ENCODE measurements at places on chromosomes 7 and 10.

DNA sequence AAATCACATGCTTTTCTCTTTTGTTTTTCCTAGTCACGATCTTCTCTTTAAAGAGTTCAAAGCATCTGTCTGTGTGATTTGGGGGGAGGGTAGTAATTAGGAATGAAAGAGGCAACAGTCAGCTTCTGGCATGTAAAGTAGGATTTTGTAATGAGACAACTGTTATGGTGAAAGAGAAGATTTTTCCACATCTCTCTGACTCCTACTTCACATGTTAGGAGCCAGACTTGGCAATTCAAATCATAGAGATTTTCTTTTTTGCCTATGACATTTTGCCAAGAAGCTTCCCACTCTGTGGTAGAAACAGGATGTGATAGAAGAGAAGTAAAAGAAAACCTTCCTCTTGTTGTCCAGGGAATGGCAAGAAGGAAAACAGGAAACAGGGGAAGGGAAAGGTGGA is 38.3 kb upstream of the KLHL7 start:
- DNase-seq = no peak

DNA sequence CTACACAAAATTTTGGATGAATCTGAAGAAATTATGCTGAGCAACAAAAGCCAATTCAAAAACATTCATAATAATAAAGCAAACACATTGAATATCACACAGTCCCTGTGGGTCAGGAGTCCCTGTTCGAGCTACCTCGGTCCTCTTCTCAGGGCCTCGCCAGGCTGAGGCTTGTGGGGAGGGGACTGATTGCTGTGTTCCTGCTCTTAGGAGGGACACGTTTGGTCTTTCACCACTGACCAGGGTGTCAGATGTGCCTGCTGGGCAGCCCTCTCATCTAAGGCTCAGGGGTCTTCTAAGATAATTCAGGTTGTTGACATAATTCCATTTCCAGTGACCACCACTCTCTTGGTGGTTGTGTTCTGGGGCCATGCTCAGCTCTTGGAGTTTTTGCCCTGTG is 233.8 kb upstream of the PPP2R2D start:
- DNase-seq = no peak

- peak; percentile 69 for DNase-seq
Observed at GRCh38 chr7:97104719-97105238, 12.7 kb upstream of the SDHAF3 start.

- no peak for DNase-seq
Observed at GRCh38 chr10:64261092-64261491, 739.9 kb downstream of the REEP3 start.

DNA sequence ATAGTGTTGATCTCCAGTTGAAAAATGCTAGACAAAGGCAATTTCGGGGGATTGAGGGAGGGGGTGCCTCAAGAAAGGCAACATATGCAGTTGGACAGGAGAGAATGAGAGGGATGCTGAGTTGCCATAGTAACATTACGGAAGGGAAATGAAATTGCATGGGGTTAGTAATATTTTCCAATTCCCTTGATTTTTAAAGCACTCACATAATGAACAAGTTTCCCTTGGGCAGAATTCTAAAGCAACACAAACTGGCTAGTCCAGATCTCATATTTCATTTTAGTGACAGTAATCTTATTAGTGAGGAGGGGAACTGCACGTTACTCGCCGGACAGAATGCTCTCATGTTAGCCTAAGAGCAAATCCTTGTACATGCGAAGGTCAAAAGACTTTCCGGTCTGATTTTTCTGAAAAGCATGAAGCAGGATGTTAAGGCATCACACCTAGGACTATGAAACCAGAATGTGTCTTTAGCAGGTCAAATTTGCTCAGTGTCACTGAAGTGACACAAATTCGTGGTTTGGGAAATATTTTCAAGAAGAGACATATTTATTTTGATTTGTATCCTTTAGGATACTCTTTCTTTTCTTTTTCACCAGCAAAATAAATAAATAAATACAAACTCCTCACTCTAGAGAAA is 165.5 kb downstream of the ANK3 start:
- DNase-seq = no peak

DNA sequence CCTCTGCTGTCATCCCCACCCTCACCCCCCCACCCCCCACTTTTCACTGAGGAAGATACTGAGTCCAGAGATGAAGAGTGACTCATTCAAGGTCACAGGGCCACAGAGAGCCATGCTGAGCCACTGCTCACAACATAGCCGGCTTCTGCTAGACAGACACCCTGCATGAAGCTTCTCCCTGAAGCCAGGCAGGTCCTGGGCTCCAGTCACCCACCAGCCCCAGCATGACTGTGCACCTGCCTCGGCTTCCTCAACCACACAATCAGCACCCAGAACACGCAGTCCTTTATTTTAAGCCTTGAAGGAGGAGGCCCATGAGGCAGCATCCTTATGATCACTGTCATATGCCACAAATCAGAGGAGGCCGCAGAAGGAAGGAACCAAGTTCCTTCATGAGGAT is 19.2 kb upstream of the PRKAG2 start:
- DNase-seq = no peak

DNA sequence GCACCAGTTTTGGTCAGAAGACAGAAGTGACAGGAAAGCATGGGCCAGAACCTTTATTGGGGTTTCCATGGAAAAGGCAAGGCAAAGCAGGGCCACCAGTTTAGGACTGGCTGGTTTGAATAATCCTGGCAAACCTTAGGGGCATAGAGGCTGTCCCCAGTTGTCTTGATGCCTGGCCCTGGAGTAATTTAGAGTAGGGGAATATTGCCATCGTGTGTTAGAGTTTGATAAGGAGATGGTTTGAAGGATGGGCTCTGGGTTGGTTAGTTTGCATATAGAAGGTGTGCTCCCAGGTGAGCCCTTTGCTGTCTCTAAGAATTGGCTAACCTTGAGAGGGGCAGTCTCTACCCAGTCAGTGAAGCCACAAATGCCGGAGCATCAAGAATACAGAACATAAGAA is 79.6 kb downstream of the ZNF777 start:
- no peak for DNase-seq

- DNase-seq = no peak
Observed at GRCh38 chr10:103155471-103156085, 37.5 kb downstream of the NT5C2 start.

DNA sequence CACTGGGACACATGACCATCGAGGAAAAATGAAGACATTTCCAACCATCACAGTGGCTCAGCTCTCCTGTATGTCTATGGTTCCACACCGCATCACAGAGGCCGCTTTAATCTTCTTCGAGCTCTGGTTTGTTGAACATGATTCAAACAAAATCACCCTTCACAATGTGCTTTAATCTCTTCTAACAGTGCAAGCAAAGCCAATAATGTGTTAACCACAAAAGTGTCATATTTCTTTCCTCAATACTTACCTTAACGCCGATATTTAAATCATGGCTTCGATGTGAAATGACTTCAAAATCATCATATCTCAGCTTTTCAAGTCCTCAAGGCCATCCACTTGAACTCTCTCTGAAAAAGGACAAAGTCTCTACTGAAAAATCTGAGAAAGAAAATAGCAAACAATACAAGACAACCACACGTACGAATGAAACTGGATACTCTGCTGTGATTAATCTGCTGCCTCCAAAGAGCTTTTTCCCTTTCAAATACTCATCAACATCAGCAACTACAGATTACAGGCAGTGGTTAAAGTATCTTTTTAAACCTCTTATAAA is 23.0 kb upstream of the SVIL start:
- DNase-seq = no peak

DNA sequence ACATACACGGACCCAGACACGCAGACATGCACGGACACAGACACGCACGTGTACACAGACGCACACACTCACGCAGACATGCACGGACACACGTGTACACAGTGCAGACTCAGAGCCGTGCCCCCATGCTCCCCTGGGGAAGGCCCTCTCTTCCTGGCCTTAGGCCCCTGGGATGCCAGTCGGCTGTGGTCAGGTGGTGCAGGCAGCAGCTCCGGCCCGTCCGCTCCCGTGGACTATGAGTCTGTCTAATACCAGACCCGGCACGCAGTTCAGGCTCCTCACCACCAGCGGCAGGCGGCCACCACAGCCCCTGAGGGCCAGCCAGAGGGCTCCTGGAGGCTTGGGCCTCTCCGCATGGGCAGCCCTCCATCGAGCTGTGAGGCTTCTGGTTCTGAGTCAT is 52.0 kb upstream of the NKX6-2 start:
- DNase-seq = peak; percentile 44

- no peak for DNase-seq
Observed at GRCh38 chr10:59606551-59606961, 103.1 kb downstream of the SLC16A9 start.

DNA sequence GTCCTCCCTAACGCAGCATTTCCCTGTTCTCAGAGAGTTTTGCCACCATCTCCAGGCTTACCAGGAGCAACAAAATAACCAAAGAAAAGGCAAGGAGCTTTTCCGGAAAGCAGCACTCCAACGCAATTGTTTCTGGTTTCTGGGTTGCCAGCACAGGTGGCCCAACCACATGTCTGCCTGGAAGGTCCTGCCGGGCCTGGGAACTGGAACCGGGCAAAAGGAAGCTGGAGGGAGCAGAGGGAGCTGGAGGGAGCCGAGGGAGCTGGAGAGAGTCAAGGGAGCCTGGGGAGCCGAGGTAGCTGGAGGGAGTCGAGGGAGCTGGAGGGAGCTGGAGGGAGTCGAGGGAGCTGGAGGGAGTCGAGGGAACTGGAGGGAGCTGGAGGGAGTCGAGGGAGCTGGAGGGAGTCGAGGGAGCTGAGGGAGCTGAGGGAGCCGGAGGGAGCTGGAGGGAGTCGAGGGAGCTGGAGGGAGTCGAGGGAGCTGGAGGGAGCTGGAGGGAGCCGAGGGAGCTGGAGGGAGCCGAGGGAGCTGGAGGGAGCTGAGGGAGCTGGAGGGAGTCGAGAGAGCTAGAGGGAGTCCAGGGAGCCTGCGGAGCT is 54.6 kb downstream of the STK32C start:
- no peak for DNase-seq

- no peak for DNase-seq
Observed at GRCh38 chr7:96021568-96021967, 249.2 kb downstream of the DYNC1I1 start.

GRCh38 chr10:91955114-91955513 is 31.5 kb downstream of the BTAF1 start:
- DNase-seq = no peak

GRCh38 chr10:86107131-86107530 is 259.5 kb downstream of the GRID1 start:
- no peak for DNase-seq

- DNase-seq = no peak
Observed at GRCh38 chr10:75356484-75356883, 45.1 kb downstream of the ZNF503 start.

- no peak for DNase-seq
Observed at GRCh38 chr7:46126675-46127300, 205.7 kb upstream of the IGFBP3 start.

- DNase-seq = no peak
Observed at GRCh38 chr7:134787064-134787463, 7.6 kb downstream of the CALD1 start.

- no peak for DNase-seq
Observed at GRCh38 chr10:37960591-37961137, 15.8 kb downstream of the ZNF25 start.

DNA sequence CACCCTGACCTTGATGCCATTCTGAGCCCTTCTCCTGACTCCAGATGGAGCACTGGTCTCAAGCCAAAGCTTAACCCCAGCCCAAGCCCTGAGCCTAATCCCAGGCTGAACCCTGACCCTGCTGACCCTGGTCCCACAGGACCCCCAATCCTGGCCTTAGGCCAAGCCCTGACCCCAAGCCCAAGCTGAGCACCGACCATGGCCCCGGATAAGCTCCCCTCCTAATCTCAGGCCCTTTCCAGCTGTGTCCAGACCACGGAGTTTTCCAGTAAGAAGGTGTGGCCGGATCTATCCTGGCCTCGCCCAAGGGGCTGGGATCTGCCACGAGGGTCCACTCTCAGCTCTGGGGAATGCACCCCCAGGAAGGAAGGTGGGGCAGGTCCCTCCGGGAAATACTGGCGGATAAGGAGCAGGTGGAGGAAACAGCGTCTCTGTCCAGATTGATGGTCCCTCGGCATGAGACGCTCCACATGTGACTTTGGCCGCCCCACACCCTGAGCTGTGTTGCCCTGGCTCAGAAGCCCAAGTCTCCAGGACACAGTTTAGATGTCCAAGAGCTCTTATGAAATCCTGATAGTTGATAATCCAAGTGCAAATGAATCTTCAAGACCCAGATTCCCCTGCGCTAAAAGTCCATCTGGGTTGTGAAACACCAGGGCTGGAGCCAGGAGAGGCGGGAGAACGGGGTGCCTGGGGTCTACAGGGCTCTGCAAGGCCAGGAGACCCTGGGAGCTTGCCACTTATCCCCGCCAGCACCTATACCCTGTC is 10.4 kb downstream of the ELN start:
- no peak for DNase-seq

- DNase-seq = no peak
Observed at GRCh38 chr7:145957160-145957890, 159.3 kb upstream of the CNTNAP2 start.

DNA sequence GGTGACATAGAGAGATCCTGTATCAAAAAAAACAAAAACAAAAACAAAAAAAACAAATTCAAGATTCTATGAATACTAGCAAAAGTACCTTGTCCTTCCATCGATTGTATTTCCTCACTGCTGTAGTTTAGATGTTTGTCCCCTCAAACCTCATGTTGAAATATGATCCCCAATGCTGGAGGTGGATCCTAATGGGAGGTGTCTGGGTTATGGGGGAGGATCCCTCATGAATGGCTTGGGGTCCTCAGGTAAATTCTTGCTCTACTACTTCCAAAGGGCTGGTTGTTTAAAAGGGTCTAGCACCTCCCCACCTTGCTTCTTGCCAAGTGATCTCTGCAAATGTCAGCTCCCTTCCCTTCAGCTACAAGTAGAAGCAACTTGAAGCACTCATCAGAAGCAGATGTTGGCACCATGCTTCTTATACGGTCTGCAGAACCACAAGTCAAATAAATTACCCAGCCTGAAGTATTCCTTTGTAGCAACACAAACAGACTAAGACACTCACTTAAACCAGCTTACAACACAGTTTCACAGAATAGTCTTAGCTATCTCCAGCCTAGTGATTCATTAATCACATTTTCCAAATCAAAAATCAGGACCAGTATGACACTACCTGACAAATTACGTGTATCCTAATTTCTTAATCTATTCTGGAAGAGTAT is 20.7 kb downstream of the ABI1 start:
- DNase-seq = no peak

GRCh38 chr7:85638394-85638793 is 451.5 kb upstream of the SEMA3D start:
- DNase-seq = no peak

DNA sequence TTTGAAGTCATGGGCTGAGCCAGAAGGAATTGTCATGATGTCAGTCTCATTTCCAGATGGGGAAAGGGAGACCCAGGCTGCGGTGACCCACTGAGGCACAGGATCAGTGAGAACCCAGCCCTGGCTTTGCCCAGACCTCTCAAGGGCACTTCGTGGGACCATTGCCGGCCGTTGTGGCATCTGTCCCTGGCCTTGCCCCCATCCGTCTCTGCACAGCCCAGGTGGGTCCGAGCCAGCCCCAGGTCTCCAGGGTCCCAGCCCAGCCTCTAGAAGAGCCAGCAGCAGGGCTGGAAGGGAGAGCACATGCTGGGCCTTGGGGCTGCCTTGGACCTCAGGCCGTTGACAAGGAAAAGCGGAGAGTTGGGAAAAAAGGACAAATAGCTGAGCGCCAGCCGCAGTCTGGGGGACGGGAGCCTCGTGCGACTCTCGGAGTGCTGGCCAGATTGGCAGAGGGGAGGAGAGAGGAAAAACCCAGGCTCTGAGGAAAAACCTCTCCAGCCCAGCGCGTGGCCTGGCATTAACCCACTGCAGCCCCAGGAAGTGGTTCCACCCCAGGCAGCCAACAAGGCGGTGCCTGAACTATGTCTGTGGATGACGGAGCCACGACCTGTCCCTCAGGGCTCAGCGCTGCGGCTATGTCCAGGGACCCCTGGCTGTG is 30.2 kb downstream of the GRIFIN start:
- no peak for DNase-seq

GRCh38 chr10:84818961-84819360 is 490.6 kb downstream of the CCSER2 start:
- DNase-seq = no peak
